Mammary epithelial cell (primary cell): ENCODE measurements at places on chromosomes 5 and 9.

DNA sequence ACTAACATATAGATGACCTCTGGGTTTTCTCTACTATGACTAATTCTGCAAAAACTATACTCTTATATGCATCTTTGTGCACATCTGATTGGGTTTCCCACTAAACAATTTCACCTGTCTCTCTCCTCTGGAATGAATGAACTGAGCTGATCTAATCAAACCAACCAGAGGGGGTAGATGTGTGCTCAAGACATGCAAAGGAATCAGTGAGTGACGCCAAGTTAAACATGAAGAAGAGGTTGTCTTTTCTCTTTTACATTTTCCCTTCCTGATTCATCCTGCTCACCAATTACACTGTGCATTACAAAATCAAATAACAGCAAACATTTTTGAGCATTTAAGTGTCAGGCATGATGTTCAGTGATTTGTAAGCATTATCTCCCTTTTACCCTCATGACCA, 29.6 kb upstream of the GRXCR2 start:
- no peak for DNase-seq

- no peak for DNase-seq
Observed at GRCh38 chr5:636951-637350, 24.8 kb downstream of the CEP72 start.

GRCh38 chr9:86854898-86855523, 92.3 kb downstream of the GAS1 start:
- peak; percentile 68 for DNase-seq

DNA sequence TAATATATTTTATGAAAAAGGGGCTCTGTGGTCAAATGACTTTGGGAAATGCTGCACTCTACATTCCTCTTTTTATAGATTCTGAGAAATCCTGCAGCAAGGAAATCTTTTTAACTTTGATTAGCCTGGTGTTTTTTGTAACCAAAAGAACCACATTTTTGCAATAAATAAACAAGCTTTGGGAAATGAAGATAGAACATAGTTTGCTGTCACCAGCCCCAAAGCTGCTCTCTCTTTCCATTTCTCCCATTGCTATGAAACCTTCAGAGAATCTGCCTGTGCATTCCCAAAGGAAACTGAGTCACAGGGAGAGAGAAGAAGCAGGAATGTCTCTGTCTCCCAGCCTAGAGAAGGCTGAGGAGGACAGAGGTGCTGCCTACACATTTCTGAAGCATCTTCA, 59.0 kb downstream of the COL15A1 start:
- DNase-seq = no peak

DNA sequence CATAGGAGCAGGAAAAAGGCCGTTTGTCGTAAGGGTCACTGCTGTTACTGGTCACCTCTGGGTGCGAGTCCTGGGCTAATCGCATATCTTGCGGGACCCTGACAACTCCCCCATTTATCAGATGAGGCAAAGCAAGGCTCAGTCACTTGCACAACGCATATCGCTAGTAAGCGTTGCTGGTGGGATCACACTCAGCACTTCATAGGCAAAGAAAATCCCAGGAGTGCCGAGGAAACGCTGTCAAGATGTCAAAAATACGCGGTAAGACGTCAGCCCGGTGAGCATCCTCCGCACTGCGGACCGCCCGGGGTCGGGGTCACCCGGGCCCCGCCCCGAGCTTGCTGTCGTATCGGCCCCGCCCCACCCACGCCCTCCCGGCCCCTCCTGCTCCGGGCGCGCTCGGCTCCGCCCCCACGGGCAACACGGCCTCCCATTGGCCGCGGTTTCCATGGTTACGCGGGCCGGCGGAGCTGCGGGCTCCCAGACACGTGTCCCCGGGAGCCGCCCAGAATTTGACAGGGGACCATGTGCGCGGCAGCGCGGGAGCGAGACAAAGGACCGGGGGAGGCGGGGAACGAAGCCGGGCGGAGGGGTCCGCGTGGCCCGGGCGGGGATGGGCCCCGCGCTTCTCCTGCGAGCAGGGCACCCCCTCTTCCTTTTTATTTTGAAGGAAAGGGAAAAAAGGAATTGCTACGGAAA, 80.2 kb upstream of the IER5L start:
- DNase-seq = peak; percentile 85

- no peak for DNase-seq
Observed at GRCh38 chr9:79371948-79372555, 199.7 kb upstream of the TLE4 start.

GRCh38 chr9:120845255-120845654, 2.5 kb upstream of the PSMD5 start:
- no peak for DNase-seq

GRCh38 chr9:115192280-115192679, 74.3 kb upstream of the TNC start:
- no peak for DNase-seq

- no peak for DNase-seq
Observed at GRCh38 chr9:135134268-135135022, 47.0 kb downstream of the OLFM1 start.

- DNase-seq = peak; percentile 54
Observed at GRCh38 chr5:120365656-120366446, 98.2 kb upstream of the PRR16 start.

GRCh38 chr5:173395933-173396308, 67.7 kb upstream of the STC2 start:
- no peak for DNase-seq
